Fibroblast of lung (primary cell): ENCODE measurements at places on chromosomes 2 and 18.
A peak's percentile ranks its signal among the peaks of the same experiment; 100 is the strongest.

DNA sequence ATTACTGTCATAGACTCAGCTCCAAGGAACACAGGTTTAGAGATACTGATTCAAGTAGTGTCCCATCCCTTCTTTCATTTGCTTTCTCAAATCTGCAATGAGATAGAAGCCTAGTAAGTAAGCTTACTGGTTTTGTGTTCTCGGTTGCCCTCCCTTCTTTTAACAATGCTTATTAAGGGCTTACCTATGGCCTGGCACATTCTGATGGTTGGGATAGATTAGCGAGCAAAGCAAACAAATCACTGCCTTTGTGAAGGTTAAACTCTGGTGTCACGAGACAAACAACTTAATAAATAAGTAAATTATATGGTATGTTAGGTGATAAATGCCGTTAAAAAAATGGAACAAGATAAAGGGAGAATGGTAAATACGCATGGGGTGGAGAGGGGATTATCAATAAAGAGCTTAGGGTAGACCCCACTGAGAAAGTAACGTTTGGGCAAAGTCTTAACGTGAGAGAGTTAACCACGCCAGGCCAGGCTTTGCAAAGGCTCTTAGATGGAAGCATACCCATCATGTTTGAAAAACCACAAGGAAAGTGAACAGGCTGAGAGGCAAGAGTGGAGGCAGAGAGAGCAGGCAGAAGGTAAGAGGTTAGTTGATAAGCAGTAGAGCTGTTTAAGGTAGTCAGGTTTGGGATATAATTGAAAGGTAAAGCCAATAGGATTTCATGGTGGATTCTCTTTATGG, 31.0 kb downstream of the EIF2AK3 start:
- peak; percentile 51 for DNase-seq

DNA sequence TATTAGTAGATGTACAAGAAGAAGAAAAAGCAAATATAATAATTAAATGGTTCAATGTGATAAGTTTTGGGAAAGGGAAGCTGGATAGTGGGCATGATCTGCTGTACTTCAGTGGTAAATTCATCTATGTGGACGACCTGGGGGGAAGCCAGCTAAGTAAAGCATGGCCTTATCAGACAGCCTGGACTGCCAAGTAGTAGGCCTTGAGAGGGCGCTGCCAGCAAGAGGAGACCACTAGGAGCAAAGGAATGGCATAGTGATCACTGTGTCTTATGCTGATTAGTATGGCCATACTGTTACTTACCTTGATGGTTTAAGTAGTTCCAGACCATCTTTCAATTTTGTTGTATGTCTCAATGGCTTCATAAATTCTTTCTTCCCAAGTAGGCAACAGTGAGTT, 287.6 kb downstream of the SETBP1 start:
- no peak for DNase-seq

DNA sequence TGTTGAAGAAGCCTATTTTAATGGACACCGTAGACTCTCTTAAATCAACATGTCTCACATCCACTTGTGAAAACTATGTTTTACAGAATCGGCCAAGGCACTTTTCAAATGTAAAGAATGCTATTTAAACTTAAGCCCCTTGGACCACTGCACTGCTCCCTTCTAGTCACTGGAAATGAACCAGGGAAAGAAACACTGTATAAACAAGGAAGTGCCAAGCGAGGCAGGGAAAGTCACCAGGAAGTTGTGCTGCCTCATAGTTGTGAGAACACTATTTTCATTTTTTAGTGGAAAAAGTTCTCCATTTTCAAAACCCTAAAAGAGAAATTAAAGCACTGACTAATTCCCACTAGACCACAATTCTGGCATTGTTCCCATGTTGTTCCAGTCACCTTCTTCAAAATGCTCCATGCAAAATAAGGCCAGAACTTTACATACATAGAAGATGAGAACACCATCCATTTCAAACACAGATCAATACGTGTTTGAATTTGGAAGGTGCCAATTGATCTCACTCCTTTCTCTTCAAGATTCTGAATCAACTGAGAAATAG, 13.5 kb downstream of the CCDC141 start:
- DNase-seq: no peak

GRCh38 chr2:8983571-8983970, 19.9 kb downstream of the MBOAT2 start:
- no peak for DNase-seq

DNA sequence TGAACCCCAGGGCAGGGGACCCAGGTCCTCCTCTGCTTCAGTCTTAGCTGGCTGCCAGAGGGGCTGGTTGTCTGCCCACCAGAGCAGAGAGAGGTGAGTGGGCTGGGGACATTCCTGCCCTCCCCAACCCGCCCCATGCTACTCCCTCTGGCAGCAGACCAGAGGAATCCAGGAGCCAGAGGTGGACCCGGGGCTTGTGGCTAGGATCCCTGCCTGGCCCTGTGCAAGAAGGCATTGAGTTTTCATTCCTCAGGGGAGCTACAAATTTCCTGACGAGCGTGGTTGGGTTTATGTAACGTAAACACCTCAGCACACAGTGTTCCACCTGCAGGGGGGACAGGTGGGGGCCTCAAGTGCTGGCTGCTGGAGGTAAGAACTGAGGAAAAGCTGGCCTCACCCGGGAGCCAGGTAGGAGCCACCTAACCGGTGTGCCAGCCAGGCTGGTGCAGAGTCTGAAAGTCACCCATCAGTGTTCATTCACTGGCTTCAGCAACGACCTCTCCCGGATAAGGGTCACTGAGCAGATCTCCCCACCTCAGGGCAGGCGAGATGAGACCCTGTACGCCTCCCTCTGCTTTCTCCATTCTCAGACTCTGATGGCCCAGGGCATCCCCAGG, 246.8 kb downstream of the DYSF start:
- DNase-seq: no peak

DNA sequence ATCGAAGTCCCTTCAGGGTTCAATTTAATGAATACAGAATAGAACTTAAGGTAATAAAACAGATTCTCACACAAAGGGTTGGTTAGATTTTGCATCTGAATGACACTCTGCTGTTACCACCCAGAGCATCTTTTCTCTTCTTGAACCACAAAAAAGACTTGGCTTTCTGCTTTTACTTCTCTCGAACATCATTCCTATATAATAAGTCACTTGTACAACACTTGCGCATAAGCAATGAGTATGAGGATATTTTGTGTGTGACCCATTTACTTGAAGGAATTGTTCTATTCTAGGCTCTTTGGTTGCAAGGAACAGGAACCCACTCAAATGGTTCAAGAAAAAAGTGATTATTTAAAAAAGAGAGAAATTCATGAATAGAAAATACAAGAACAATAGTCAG, 126.2 kb downstream of the NUP35 start:
- DNase-seq: peak; percentile 10

- DNase-seq: no peak
Measured at GRCh38 chr2:200814276-200814815, 2.6 kb downstream of the BZW1 start.

DNA sequence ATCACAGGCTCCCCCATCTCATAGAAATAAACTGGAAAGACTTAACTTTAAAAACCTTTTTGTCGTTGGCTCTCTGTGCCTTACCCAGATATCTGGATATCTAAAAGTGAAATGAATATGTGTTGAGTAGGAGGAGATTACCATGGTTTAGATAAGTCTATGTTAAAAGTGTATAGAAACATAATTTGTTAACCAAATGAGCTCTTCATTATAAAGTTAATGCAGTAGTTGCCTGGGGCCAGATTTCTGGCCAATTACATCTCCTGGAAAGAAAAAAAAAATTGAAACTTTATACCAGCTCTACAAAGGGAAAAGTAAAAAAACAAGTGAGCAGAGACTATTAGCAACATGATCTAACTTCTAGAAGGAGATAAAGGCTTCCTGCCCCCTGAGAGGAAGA, 259.6 kb upstream of the UBE2E3 start:
- no peak for DNase-seq

DNA sequence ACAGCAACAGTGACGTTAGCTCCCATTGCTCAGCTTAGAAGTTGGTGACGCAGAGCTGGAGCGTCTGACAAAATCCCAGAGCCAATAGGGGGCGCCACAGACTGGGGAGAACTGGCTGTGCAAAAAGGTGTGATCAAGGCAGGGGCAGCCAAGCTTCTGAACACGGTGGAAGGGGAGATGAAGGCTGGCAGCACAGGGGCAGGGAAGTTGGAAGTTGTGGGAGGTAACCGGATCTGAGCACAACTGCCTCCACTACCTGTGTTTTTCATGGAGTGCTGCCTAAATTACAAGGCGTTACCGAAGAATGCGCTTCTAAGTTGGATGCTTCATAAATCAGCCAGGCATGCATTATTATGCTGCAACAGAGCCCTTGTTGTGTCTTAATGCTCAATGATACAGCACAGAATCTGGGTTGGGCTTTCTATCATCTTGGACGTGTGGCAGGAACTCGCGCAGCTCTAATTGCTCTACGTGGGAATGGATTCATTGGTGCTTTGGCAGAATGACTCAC, 370.0 kb downstream of the SLC4A3 start:
- peak; percentile 58 for DNase-seq

- no peak for DNase-seq
Measured at GRCh38 chr2:72982219-72982618, 64.9 kb downstream of the EMX1 start.

DNA sequence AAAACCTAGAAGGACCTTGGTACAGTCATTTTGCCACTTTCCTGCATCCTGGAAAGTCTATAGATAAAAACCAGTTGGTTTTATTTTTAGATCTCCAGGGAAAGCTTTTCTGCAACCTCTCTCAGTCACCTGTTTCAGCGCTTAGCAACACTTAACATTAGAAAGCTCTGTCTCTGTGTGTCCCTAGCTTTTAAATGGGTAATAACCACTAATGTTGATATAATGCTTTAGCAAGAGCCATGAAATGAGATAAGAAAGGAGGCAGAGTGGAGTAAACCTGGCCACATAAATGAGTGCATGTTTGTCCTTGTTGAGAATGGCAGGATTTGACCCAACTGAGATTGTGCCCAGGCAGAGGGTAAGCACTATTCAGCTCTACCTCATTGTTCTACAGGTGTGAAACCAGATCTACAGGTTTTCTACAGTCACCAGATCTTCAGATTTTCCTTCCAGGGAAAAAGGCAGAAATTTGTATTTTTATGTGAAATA, 44.8 kb downstream of the MARCHF4 start:
- no peak for DNase-seq

DNA sequence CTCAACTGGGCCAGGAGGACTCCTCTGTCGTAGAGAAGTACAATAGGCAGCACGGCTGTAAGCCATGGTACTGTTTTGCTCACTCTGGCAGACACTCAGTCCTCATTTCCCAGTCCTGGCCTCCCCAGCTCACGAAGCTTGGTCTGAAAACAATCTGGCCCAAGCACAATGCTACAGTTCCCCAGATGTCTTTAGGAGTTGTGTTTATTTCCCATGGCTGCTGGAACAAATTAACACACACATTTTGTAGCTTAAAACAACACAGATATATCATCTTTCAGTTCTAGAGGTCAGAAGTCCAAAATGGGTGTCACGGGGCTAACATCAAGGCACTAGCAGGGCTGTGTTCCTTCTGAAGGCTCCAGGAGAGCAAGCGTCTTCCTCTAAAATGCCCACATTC, 13.0 kb downstream of the FABP1 start:
- DNase-seq: peak; percentile 2

- no peak for DNase-seq
Measured at GRCh38 chr2:10817413-10817812, 4.8 kb upstream of the PDIA6 start.

DNA sequence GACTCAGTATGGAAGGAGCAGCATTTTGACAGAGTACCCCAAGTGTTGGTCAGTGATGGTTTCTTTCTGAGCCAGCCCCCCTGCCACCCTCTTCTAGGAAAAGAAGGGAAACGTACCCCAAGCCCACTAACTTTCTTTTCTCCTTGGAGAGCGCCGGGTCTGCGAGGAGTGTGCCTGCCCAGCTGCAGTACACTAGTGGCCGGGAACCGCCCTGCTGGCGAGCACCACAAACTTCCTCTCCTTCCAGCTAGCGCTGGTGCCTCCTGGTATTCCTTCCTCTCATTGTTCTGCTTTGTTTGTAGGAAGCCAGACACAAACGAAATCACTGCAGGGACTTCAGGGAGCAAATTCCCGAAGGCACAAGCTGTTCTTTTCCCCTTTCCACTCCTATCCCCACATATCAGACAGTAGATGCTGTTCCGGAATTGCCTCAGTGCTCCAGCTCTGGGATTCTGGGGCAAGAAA, 1.8 kb downstream of the CCDC85A start:
- DNase-seq: no peak

- DNase-seq: no peak
Measured at GRCh38 chr18:22513721-22514481, 96.2 kb upstream of the CTAGE1 start.

DNA sequence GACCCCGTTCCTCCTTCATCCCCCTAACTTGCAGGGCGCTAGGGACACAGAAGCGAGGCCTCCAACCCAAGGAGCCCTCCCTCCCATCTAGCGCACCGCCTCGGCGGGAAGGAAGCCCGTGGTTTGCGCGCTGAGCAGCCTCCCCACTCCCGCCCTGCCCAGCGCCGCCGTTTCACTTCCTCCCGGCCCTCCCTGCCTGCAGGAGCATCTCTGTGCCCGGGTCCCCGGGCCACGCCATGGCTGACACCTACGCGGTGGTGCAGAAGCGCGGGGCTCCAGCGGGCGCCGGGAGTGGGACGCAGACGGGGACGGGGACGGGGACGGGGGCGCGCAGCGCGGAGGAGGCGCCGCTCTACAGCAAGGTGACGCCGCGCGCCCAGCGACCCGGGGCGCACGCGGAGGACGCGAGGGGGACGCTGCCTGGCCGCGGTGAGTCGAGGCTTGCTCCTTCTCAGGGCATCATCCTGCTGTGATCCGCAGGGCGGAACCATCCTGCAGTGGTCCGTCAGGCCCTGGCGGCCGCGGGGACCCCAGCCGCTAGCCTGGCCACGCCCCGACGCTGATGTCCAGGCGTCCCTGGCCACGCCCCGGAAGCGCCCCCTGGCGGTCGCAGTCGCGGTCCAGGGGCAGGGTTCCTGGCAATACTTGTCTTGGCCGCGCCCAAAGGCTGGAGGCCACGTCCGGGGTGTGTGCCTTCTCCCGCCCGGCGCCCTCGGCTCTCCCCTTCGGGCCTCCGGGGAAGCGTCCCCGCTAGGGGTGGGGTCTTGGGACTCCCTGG, 16.4 kb downstream of the PTPN18 start:
- peak; percentile 77 for DNase-seq

DNA sequence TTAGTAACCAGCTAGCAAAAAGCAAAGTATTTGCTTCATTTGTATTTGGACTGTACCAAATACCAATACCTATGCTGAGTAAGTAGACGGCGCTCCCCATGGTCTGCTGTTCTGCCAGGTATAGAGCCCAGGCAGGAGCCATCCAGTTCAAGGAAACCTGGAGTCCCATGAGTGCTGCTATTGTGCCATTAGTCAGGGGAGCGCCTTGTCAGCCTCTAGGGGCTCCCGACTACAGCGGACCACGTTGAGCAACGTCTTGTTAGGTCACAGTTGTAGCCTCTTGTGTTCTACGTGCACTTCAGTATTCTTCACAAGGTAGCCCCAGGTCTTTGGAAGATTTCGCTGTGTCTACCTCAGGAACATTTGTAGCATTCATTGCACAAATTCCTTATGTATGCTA, 21.6 kb upstream of the SLC9A2 start:
- no peak for DNase-seq

- DNase-seq: no peak
Measured at GRCh38 chr2:71989671-71990070, 158.0 kb downstream of the CYP26B1 start.

DNA sequence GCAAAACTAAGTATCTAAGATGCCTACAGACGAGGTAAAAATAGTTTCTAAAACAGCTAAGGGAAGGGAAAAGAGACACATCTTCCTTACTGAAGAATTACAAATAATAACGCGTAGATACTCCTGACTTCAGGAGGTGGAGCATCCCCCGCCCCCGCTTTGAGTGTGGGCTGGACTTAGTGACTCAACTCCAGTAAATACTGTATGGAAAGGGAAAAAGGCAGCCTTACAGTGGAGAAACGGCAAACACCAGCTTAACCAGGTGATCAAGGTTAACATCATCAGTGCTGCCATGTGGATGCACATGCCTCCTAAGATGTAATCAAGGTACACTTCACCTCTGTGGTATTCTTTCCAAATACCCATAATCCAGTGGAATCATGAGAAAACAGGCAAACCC, 47.9 kb downstream of the HADHB start:
- DNase-seq: peak; percentile 56
